Effector CD8-positive, alpha-beta T cell (primary cell): ENCODE measurements at places on chromosomes 2 and 18.

- DNase-seq, result no peak
These were observed 3.3 kb upstream of the TANC1 start for GRCh38 chr2:158965107-158965506.

DNA sequence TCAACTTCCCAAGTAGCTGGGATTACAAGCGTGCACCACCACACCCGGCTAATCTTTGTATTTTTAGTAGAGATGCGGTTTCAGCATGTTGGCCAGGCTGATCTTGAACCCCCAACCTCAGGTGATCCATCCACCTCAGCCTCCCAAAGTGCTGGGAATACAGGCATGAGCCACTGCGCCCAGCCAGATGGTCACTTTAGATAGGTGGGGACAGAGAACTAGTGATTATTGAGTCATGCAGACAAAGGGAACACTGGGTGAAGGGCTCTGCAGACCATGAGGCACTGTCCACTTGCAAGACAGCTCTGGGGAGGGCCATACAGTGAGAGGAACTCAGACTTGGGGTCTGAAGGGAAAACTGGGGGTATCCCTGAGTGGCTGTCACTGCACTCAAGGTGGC, 58.4 kb upstream of the POMC start:
- DNase-seq, result no peak

DNA sequence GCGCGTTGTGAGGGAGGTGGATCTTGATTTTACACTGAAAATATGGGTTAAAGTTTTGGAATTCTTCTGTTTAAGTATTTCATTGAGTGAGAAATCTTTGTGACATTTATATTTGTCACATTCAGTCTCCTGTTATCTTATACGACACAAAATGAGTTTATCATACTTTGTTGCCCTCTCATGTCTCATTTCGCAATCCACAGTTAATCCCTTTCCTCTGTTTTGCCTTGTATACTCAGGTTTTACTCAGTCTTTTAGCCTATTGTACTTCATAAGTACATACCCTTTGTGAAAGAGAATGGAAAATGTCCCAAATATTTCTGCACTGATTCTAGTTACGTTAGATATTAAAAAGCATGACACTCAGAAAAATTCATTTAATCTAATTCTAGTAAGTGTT, 142.7 kb downstream of the ATP9B start:
- DNase-seq, result no peak

DNA sequence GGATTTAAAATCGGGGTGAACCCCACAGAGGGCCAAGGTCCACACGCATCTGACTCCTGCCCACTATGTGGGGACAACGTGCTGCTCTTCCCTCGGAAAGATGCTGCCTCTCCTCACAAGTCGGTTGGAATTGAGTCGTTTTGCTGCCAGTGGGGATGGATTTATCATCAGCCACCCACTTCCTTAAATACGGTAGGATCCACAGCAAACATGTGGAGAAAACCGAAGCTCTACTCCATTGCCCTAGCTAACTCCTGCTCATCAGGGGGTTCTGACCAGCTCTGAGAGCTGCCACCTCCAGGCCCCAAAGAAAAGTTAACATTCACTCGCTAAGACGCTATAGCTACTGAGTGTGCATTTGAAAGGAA, 80.9 kb downstream of the CHRNA1 start:
- no peak for DNase-seq
